ENCODE measurements at places on chromosomes 11 and 22.

GRCh38 chr22:48745842-48746788 is 1081.6 kb downstream of the BRD1 start:
- DNase-seq: no peak

GRCh38 chr11:66142370-66143263 is 72.5 kb downstream of the PACS1 start:
- DNase-seq: no peak

DNA sequence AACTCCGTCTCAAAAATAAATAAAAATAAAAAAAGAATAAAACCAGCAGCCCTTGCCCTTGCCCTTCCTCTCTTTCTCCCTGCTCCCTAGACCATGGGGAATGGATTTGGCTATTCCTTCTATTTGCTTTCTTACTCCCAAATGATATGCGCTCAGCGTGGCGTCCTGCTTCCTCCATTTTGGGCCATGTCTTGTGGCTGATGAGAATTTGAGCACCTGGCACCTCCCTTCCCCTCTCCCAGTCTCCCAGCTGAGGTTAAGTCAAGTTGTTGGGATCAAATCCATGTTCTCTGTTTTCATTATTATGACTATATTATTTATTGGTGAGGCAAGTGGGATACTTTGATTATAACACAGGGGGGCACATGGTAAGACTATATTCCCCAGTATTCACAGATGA is 10.8 kb upstream of the CTTN start:
- DNase-seq: no peak

DNA sequence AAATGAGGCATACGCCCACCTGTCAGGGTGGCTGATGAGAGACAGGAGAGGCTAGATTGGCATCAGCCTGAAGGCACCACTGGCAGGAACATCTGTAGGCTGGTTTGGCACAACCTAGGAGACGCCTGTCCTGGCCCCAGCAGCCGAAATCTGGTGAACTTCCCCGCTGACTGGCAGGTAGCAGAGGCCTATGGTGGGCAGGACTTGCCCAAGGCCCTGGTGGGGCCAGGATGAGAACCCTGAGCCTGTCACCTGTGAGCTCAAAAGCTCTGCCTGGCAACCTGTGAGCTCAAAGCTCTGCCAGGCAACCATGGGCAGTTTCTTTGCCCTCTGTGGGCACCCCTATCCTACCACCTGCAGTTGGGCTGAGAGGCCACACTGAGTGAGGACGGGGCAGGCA is 2.5 kb downstream of the DERL3 start:
- DNase-seq: no peak

DNA sequence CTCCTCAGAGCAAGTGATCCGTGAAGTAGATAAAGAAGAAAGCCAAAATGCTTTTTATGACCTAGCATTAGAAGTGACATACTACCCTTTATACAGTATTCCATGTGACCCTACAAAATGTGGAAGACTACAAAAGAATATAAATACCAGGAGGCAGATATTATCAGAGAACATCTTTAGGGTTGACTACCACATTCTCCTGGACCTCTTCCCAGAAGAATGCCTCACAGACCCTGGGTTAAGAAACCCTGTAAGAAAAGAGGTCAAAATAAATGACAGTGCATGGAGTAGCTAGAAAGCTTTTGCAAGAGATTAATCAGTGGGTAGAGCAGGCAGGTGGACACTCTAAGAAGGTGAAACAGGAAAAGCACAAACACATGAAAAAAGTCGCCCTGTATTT is 69.2 kb downstream of the FANCF start:
- no peak for DNase-seq

DNA sequence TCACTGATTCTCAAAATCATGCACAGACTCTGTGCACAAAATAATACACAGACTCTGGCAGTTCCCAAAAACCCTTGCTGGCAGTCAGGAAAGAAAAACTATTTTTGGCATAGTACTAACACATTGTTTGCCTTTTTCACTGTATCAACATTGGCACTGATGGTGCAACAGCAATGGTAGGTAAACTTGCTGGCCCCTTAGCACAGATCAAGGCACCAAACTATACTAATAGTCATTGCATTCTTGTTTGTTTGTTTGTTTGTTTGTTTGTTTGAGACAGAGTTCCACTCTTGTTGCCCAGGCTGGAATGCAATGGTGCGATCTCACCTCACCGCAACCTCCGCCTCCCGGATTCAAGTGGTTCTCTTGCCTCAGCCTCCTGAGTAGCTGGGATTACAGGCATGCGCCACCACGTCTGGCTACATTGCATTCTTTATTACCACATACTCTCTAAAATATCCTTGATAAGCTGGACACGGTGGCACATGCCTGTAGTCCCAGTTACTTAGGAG is 81.0 kb upstream of the SLC6A5 start:
- no peak for DNase-seq

- no peak for DNase-seq
Measured at GRCh38 chr11:47889714-47890441, 41.7 kb upstream of the NUP160 start.

All from renal cortex interstitium (tissue), 15 donors.